ENCODE measurements at places on chromosomes 7 and 10.

DNA sequence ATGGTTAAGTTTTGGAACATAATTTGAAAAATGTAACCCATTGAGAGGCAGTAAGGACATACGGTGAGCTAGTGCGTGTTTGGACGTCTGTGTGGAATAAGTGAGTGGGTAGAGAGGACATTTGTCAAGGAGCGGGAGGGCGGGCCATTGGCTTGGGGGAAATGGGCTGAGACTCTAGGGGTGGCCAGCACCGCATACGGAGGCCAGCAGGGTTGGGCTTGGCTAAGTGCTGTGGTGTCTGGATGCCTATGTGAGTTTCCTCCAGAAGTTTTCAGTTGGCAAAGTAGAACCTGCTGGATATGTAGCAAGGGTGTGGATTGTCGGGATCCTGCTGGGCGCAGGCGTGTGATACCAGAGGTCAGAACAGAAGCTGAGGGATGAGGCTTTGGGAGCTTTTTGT, 103.0 kb downstream of the TCF7L2 start:
- DNase-seq: no peak

- no peak for DNase-seq
These were observed 305.1 kb upstream of the IMMP2L start for GRCh38 chr7:111867348-111867931.

- DNase-seq: no peak
These were observed 370.7 kb upstream of the MGMT start for GRCh38 chr10:129096065-129096984.

GRCh38 chr10:59823111-59823510, 69.9 kb upstream of the MRLN start:
- no peak for DNase-seq

DNA sequence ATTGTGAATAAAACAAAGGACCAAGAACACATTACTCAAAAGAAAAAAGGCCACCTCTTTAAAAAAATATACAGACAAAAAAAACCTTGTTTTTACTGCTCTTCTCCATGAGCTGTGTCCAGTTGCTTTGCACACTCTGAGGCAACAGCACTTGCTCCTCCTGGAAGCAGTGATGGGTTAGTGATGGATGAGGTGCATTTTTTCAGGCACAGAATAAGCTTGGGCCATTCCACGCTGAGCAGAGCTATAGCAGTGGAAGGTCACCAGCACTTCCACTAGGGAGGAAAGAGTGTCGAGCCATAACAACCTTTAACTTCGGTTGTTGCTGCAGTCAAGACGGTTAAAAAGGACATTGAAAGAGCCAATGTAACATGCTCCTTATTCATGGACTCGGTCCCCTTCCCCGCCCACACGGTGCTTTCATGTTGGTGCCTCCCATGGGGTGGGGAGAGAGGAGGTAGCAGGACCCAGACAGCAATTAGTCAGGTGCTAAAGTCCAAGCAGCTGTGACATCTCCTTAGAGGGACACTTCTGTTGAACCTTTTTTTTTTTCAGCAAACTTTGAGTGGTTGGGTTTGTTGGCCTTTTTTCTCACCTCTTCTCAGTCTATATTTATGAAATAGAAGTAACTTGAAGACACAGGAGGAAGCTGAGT, 136.5 kb upstream of the ADARB2 start:
- no peak for DNase-seq

DNA sequence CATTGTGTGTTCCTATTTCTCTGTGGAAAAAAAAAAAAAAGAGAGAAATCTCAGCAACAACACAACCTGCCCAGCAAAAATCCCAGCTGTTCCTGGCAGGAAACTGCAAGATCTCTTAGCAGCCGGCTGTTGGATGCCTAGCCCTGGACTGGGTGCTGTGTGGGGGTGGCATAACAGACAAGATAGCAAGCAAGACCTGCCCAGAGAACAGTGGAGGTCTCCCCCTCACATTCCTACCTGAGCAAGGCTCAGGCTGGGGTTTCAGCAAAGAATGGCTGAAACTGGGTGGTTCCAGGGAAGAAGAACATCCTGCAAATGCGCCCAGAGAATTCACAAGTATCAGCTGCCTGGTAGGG, 248.8 kb upstream of the ZMIZ1 start:
- DNase-seq: no peak

DNA sequence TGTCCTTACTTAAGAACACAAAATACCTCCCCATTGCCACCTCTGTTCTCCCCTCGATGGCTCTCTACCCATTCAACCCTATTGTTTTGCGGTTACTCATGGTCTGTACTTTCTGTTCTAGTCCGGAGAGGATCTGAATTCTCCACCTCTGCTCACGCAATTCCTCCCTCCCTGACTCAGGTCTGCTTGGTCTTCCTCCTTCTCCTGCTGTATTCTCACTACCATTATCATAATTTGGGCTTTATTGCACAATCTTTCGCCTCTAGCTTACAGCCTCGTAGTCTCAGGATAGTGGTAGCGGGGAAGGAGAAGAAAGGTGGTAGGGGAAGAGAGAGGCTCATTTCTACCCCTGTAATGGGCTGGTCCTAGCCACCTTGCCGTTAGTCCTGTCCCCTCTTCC, 35.4 kb upstream of the FAM180A start:
- no peak for DNase-seq

DNA sequence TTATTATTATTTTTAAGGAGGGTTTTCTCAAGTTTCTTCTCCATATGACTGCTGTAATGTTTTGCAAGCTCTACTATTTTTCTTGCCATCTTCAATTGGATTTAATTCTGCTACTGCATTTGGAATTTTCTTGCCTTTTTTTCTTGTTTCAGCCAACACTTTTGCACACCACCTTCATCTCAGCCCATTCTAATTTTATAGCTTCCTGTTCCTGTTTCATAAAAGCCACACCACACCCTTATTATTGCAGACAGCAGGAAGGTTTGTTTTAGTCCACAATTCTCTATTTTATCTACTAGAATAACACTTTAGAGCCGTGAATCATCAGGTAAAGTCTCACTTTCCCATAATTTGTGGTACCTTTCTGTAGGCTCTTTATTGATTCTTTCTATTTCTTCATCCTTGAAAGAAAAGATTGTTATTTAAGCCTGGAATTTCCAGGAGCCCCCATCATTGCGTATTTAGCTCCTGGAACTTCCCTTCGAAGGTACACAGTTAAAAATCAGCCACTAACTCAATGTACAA, 209.3 kb upstream of the TBX20 start:
- DNase-seq: no peak
